ENCODE measurements at places on chromosomes 7 and 10. TPM values are rescaled to one million over a fixed set of nuclear protein-coding genes. Genes with fewer than 3 reads are reported as not detected.

The KDM7A gene
- 11.6 TPM for total RNA-seq

The ASB10 gene
- total RNA-seq: not detected

DNA sequence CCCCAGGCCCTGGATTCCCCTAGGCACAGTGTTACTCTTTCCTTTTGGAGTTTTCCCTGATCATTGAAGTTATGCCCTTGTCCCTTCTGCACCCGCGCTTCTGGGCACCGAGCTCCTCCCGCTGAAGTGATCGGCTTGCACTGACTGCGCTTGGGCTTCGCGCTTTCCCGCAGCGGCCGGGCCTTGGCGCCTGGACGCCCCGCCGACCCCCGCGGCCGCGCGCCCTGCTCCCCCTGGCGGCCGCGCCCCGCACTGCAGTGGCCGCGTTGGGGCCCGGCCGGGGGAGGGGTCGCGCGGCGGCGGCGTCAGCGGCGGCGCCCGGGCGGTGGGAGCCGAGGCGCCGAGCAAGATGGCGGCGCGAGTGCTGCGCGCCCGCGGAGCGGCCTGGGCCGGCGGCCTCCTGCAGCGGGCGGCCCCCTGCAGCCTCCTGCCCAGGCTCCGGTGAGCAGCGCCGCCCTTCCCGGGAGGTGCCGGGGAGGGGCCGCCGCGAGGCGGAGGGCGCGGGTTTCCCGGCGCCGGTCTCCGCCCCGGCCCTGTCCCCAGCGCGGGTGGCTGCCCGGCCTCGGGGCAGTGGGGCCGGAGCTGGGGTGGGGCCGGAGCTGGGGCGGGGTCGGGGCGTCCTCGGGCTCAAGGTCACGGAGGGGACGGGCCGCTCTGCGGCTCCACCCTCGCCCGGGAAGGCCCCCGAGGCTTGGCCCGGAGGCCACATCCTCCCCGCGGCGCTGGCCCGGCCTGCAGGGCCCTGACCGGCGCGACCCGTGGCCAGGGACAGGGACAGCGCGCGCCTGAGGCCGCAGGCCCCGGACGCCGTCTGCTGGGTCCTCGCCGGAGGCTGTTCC is at the start of gene NIPSNAP2:
NIPSNAP2 (plus strand) TSS at position 325 of the 839 bp plus-strand sequence; CDS start at position 350, 25 bp downstream.
- peak; percentile 17 for DNase-seq

The ADCY1 gene
- 26.9 TPM for total RNA-seq

- peak; percentile 0 for DNase-seq
Measured at GRCh38 chr10:54159924-54160323, 641.1 kb downstream of the PCDH15 start.
